ENCODE measurements at places on chromosomes 5 and 9.

DNA sequence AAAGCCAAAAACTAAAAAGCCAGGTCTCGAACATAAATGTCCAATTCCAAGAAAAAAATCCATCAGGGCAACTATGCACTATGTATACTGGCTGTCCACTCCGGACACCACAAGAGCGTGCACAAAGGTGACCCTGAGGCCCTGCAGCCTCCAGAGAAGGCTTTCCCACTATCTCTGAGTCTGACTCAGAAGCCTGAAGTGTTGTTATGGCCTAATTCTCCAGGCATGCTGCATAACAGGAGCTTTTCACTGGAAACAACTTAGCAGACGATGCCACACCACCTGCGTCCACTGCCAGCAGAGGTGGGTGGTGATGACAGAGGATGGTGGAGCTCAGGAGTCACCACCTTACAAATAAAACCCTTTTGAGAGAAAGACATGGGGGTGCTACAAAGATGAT is 63.7 kb downstream of the HABP4 start:
- no peak for DNase-seq

DNA sequence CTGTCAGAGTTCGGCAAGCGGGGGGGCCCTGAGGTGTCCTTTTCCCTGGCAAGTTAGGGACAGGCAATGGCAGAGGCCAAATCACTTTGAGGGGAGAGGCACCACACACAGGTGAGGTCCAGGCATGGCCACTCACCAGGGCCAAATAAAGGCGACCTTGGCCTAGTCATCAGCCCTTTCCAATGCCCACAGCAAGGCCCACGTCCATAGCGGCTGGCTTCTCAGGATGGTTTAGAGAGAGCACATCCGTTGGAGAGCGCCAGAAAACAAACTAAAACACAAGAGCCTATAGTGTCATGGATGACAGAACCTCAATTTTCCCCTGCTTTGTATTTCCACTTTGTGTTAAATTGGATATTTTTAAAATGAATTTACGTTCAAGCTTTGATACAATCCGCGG is 7.0 kb downstream of the CCNJL start:
- no peak for DNase-seq

- DNase-seq = no peak
These were observed 732 bp upstream of the MCIDAS start for GRCh38 chr5:55227664-55228430.

DNA sequence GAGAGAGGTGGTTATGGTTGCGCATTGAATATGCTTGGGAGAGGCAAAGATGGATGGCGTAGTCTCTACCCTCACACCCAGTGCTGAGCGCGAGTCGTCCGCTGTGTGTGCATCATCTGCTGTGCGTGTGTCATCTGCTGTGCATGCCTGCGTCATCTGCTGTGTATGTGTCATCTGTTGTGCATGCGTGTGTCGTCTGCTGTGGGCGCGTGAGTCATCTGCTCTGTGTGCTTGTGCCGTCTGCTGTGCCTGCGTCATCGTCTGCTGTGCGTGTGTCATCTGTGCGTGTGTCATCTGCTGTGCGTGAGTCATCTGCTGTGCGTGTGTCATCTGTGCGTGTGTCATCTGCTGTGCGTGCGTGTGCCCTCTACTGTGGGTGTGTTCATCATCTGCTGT is 68.0 kb upstream of the IRX4 start:
- DNase-seq = no peak

- no peak for DNase-seq
These were observed 27.9 kb upstream of the SLC6A3 start for GRCh38 chr5:1472964-1473628.

- no peak for DNase-seq
These were observed 91.9 kb upstream of the SH3PXD2B start for GRCh38 chr5:172546196-172546595.

DNA sequence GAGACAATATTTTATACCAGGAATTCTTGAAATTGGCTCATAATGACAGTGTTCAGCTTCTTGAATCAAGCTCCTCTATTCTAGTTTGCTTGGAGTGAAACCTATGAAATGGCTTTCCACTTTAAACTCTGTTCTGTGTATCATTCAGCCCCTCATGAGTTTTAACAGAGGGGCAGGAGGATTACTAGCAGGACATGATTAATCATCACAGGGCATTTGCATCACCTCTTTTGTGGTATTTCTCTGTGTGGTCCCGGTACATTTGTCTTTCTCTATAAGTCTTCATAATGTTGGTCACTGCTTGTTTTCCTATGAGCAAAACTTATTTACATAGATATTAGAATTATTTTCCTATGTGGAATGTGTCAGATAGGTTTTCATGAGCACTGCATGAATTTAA is 21.2 kb downstream of the CAST start:
- DNase-seq = no peak

DNA sequence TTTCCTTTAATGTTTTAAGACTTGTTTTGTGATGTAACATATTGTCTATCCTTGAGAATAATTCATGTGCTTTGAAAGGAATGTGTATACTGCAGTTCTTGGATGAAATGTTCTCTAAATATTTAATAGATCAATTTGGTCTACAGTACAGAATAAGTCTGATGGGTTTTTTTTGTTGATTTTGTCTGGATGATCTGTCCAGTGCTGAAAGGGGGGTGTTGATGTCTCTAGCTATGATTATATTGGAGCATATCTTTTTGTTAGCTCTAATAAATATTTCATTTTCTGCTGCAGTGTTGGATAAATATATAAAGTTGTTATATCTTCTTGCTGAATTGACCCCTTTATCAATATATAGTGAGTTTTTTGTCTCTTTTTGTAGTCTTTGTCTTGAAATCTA is 269.9 kb upstream of the TUSC1 start:
- DNase-seq = no peak

- DNase-seq = no peak
These were observed 76.8 kb downstream of the ZDHHC21 start for GRCh38 chr9:14616188-14616982.

DNA sequence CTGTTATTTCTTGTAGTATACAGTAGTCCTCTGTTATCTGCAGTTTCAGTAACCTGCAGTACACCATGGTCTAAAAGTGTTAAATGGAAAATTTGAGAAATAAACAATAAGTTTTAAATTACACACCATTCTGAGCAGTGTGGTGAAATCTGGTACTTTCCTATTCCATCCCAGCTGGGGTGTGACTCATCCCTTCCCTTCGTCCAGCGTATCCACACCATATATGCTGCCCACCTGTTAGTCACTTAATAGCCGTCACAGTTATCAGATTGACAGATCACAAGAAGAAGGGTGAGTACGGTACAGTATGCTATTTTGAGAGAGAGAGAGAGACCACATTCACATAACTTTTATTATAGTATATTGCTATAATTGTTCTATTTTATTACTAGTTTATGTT is 28.9 kb downstream of the FAM151B start:
- no peak for DNase-seq

DNA sequence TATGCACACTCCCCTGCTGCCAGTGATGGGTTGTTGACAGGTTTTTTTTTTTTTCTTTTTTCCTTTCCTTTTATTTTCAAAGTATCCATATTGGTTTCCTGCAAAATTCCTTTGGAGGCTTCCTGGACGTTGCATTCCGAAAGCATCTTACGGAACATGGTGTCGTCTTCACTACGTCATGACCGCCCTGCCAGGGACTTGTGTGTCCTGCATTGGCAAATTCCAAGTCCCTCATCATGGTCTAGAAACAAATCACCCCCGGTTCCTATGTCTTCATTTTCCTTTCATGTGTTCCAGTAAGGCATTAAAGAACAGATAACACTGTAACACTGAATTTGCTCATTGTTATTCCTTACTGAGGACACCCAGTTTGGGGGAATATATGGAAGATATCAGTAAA is 35.0 kb upstream of the ADAMTSL1 start:
- DNase-seq = no peak

DNA sequence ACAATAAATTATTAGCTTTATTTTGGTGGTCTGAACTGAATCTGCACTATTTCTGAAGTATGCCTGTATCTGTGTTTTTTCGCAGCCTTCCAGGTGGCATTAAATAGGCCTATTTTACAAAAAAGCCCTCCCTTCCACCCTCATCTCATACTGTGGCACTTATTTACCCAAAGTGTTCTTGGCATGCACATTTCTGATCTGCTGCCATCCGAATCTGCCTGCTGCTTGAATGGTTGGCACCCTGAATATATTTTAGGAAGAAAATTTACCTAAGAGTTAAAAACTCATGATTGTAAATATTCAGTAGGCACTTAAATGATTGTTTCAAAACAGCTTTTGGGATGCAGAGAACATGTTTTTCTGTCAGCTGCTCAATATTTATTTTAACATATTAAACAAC is 150.1 kb downstream of the SLC28A3 start:
- DNase-seq = no peak

GRCh38 chr5:172602783-172603231 is 38.3 kb upstream of the NEURL1B start:
- no peak for DNase-seq

DNA sequence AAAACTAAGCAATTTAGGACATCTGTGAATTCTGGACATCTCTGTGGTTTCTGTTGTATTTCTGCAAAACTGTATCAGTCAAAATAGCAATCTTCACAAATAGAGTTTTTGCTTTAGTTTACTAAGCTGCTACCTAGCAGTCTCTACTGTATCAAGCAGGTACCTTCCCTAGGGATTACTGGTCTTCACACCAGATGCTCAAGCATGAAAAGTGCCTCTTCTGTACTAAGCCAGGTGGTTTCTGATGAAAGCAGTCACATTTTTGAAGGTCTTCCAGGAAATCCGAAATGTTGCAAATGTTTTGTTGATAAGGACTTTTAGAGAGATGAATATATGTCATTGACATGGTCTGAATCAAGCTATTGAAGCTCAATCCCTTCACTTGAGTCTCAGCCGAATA is 540.0 kb downstream of the KCTD16 start:
- no peak for DNase-seq

GRCh38 chr9:131290036-131290766 is 678 bp downstream of the PLPP7 start:
- no peak for DNase-seq

GRCh38 chr9:76099516-76099915 is 209.0 kb downstream of the PCSK5 start:
- DNase-seq = no peak

DNA sequence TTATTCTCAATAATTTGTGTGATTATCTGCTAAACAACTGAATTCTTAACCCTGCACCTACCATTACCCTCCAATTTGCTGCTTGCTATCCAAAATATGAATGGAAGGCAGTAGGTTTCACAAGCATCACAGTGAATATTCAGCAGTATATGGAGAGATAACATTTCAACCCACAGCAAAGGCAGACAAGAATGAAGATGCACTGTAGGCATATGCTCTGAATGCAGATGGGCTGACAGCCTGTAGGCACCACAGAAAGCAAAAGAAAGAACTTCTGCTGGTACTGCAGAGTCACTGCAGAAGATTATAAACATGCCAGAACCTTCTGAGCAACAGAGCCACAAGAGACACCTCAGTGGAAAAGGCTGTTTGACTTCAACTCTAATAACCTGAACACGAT is 63.6 kb upstream of the SLC12A2 start:
- no peak for DNase-seq

GRCh38 chr9:114430457-114430856 is 42.7 kb upstream of the AKNA start:
- no peak for DNase-seq

- no peak for DNase-seq
These were observed 26.3 kb downstream of the CSF2 start for GRCh38 chr5:132099905-132100304.

DNA sequence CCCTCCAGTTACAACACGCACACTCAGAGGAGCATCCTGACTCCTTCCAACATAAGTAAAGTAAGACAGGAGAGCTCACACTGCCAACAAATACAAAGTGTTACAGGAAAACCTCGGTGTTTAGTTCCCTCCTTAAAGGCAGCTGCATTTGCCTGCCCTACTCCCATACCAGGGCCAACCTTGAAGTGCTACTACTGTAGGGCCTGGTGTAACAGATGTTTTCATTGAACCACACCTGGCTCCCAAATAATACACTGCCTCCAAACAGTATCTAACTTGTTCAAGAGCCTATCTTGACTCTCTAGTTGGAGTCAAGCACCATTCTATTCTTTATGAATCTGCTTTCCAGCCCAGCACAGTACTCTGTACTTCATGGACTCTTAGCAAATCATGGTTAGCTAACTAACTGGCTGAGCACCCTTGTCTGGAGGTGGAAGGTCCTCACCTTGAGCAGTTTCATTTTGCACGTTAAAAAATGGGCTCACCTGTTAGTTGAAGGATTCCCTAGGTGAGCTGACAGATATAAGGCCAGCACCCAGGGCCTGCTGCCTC is 34.6 kb downstream of the TTC39B start:
- no peak for DNase-seq

DNA sequence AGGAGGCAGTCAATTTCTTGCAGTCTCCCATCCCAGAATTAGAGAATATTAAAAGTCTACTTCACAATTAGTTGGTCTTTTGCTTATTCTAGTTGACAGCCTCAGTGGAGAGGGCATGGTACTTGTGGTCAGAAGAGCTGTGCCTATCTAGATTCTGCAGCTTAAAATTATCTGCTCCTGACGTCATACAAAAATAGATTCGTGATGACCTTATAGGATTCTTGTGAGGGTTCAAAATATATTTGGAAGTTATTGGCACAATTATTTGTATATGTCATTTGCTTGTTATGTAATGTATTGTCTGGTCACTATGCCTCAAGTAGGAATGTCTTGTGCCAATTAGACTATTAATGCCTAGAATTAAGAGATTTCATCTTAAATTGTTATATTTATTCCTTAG is 142.5 kb downstream of the CDH12 start:
- DNase-seq = no peak

- DNase-seq = no peak
These were observed 287.0 kb downstream of the DMRT2 start for GRCh38 chr9:1337169-1337568.

DNA sequence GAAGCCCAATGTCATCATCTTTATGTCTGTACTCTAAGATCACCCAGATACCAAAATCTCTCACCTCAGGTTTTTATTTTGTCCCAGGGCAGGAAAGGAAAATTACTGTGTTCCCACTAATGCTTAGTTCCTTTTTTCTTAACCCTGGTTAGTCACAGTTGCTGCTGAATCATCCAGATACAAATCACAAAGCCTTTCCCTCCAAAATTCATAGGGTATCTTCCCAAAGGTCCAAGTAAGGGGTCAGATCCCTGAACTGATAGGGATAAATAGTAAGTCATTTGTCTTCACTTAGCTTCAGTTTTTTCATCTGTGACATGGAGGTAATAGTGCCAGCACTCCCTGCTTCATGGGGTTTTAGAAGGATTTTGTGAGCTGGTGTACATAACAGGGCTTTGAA is 2.2 kb downstream of the PLCXD3 start:
- no peak for DNase-seq

GRCh38 chr5:103469288-103470040 is 93.1 kb downstream of the NUDT12 start:
- no peak for DNase-seq

- no peak for DNase-seq
These were observed 57.1 kb downstream of the RETREG1 start for GRCh38 chr5:16559702-16560101.

- DNase-seq = no peak
These were observed 59.0 kb downstream of the MAP1B start for GRCh38 chr5:72166070-72166979.
